ENCODE measurements at places on chromosomes 2 and 18.

DNA sequence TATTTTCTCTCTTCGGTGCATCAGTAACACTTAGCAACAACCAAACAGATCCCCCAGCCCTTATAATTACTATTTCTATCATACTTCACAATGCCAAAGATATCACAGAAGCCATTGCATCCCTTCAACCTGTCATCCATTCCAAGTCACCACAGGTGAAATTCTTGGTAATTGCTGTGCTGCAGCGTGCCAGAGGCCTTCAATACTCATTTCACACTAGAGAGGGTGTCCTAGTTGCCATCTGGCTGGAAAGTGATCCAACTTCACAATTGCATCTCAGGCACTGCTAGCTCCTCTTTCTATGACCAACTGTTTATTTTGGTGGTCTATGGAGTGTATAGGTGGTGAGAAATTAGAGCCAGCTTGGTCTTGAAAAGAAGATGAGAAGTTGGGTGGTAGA is 131.2 kb downstream of the NUP35 start:
- DNase-seq: no peak

GRCh38 chr18:2893676-2894075 is 46.9 kb downstream of the EMILIN2 start:
- no peak for DNase-seq

DNA sequence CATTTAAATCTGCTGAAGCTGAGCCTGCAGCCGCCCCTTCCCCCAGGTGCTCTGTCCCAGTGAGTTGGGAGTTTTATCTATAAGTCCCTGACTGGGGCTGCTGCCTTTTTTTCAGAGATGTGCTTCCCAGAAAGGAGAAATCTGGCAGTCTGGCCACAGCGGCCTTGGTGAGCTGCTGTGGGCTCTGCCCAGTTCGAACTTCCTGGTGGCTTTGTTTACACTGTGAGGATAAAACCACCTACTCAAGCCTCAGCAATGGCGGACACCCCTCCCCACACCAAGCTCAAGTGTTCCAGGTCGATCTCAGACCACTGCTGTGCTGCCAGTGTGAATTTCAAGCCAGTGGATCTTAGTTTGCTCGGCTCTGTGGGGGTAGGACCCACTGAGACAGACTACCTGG is 97.3 kb downstream of the ACAA2 start:
- DNase-seq: no peak

DNA sequence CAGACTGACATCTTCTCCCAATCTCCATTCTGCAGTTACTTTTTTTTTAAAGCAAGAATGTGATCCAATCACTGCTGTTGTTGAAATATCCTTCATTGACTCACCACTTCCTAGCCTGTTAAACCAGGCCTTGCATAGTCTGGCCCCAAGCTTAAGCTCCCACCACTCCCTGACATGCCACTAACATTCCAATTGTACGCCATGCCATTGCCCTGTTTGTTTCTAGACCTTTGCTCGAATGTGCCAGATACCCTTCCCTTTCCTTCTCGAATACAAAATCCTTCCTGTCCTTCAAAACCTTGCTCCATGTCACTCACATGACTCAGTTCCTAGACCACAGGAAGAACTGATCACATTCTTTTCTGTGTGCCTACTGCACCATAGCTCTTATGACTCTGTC is 224.2 kb downstream of the CYRIA start:
- no peak for DNase-seq

GRCh38 chr2:108588070-108588668 is 53.9 kb downstream of the LIMS1 start:
- no peak for DNase-seq

GRCh38 chr2:122739732-122740593 is 984.5 kb downstream of the TSN start:
- DNase-seq: no peak

DNA sequence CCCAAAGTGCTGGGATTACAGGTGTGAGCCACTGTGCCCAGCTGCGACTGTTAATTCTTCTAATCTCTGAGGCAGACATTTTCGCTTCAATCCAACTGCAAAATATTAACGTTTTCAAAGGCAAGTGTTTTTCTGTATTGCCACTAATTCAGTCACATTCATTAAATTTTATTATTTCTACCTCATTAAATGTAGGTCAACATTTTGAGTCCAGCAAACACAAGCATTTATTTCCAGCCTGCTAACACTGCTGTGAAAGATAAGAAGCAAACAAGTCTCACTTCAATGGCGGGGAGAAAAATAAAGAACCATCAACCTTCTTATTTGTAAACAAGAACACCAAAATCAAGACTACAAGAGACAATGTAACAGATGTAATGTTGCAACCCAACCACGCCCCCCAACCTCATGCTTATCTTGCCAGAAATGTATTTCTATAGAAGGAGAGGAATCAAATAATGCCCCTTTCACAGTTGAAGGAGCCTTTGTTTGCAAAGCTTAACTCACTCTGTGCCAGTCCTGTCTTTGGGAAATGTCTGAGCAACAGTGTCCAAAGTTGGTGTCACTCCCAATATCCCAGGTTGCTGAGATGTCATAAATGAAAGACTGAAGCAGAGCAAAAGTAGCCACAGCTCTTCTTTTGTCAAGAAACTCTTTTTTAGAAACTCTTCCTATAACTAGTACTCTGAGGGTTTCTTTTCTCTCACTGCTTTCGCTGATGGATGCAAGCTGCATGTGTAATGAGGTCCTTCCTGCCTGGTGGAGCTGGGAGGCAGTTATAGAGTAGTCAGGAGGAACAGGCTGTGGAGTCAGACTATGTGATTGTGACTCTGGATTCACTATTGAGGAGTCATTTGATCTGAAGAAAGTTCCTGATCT is 8.6 kb downstream of the DOCK10 start:
- DNase-seq: no peak

DNA sequence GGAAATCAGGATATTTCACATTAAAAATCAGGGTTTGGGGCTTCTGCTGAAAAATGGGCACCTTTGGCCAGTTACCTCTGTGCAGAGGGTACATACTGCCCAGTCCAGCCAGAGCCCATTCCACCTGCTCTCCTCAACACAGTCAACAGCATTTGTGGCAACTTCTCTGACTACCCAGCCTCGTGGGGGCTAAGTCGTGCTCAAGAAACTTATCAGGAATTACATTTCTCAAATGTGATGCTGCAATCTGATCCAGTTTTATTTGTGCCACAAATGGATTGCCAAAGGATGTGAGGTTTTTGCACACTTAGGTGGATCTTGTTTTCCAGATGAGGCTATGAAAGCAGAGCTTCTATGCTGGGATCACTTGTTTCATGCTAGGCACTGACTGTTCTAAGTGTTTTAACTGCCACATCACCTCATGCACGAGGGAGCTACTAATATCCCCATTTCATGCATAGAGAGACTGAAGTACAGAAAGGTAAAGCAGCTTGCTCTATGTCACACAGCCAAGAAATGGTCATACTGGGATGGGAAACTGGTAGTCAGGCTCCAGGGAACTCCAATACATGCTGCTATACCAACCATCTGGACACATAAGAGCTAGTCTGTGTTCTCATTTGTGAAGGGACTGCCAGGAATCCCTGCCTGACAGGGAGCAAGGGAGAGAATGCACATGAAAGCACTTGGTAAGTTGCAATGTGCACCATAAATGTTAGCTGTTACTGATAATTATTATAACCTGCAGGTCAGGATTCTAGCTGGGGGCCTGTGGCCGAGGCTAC is 89.0 kb upstream of the HK2 start:
- DNase-seq: no peak

DNA sequence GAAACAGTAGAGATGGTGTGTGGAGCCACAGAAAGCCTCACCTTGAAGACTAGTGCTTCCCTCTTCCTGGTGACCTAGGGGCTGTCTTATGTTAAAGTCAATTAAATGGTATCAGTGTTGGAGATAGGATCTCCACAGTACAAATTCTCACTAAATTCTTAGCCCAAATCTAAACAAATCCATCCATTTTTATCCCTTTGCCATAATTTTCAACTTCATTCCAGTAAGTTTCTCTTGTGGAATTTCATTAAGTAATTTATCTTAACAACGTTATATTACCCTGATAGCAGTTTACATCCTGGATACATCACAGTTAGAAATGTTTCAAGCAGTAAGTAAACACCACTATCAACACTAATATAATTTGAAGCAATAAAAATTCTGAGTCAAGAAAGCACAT is 989.4 kb upstream of the NXPH2 start:
- no peak for DNase-seq

DNA sequence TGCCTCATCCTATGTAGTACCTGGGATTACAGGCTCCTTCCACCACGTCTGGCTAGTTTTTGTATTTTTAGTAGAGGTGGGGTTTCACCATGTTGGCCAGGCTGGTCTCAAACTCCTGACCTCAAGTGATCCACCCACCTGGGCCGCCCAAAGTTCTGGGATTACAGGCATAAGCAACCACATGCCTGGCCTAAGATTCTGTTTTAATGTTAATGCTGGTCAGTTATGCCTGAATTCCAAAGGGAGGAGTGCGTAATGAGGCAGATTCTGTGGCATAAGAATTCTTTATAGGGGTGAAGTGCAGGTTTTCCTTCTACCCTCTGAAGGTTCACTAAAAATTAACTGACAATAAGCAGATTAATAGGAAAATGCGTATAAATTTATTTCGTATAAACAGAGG is 1343.8 kb upstream of the LRRTM1 start:
- DNase-seq: no peak

GRCh38 chr18:49230326-49230725 is 230.1 kb downstream of the DYM start:
- no peak for DNase-seq

- DNase-seq: no peak
Observed at GRCh38 chr2:10947005-10947440, 35.3 kb downstream of the KCNF1 start.

DNA sequence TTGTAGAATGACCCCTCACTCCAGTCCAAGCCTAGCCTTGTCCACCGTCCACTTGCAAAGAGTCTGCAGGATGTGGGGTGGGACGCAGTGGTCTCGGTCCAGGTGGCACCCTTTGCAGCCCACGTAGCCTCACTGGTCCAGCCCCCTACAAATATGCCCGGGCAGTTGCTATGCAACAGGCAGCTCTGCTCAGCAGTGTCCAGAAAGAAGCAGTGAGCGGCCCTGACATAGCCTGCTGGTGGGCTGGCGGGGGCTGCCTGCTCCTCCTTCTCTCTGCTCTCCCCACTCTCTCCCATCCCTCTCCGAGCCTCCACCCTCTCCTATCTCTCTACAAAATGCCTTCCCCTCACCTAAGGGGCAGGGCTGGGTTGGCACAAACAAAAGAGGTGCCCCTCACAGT is 233.4 kb downstream of the CELF4 start:
- DNase-seq: no peak

- no peak for DNase-seq
Observed at GRCh38 chr2:160022162-160022561, 40.3 kb downstream of the PLA2R1 start.

DNA sequence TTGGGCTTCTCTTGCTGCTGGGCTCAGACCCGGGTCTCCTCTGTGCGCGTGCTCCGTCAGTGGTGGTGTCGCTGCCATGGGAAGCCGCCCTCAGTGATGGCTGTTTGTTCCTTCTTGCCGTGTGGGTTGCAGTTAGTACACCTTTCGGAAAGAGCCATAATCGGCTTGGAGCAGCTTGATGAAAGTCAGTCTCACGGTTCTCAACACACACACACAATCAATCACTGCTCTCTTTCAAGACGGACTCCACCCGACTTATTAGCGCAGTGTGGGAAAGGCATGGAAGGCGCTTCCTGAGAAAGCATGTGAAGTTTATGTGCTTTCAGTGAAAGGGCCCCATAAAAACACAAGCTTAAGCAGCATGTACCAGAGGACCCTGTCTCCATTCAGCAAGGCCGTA is 64.1 kb downstream of the SOX11 start:
- no peak for DNase-seq

DNA sequence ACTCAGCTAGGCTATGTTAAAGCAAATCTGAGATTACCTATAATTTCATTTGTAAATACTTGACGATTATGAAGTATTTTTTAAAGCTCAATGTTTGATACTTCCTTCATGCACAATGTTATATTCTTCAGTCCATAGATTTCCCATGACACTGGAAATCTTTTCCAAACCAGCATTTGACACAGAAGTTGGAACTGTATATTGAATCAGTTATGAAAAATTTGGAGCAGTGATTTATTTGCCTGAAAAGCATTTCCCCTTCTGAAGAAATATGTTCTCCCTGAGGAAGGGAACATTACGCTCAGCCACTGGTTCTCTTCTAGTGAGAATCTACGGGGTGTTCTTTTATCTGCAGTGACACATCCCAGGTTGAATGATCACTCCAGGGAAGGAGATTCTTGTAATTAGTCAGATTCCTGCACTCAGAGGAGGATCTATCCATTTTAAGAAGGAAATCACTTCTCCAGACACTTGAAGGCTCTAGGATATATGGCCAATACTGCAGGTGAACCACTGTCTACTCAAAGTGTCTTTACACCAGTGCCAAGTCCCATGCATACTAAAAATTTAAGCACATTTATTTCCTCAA is 64.7 kb downstream of the HNRNPLL start:
- no peak for DNase-seq

DNA sequence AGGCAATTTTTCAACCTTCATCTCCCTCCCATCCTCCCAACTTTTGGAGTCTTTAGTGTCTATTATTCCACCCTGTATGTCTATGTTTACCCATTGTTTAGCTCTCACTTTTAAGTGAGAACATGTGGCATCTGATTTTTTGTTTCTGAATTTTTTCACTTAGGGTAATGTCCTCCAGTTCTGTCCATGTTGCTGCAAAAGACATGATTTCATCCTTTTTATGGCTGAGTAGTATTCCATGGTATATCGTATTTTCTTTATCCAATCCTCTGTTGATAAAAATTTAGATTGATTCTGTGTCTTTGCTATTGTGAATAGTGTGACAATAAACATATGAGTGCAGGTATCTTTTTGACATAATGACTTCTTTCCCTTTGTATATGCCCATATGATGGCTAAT is 48.2 kb downstream of the G6PC2 start:
- no peak for DNase-seq

GRCh38 chr2:219352448-219353023 is 20.0 kb upstream of the RESP18 start:
- DNase-seq: peak; percentile 74

GRCh38 chr2:18544171-18544570 is 16.3 kb downstream of the RDH14 start:
- DNase-seq: no peak

- no peak for DNase-seq
Observed at GRCh38 chr2:160321006-160321405, 120.9 kb upstream of the ITGB6 start.

DNA sequence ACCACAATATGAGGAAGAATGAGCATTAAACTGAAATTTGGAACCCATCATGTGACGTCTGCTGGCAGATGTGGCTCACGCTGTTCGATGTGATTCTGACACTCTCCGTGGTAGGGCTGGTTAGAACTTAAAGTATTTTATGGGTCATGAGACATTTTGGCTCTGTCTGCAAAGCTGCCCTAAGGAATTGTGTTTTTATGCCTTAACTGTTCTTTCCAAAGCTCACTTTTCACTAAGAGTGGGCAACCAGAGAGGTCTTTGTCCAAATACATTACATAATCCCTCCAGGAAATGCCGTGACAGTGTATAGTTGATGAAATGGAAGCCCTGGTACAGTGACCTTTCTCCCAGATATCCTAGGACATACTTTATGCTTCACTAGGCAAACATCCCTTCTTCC is 119.1 kb downstream of the AQP4 start:
- no peak for DNase-seq

GRCh38 chr2:225400546-225401400 is 1.3 kb downstream of the NYAP2 start:
- DNase-seq: no peak

Measured in CD4-positive, alpha-beta T cell treated with Interleukin-17A for 4 hours (primary cell).